ENCODE measurements at places on chromosomes 6 and 20. TPM values are rescaled to one million over a fixed set of nuclear protein-coding genes. Genes with fewer than 3 reads are reported as not detected.

Gene FGD2
- 0.23 TPM for total RNA-seq

Gene GRM1
- total RNA-seq, result not detected

Gene GTSF1L
- not detected for total RNA-seq

Gene TRAPPC3L
- not detected for total RNA-seq

Gene GCM1
- not detected for total RNA-seq

Gene DNMT3B
- 4.7 TPM for total RNA-seq

Gene SSTR4
- not detected for total RNA-seq

Gene KPNA5
- total RNA-seq, result 1.1 TPM

Gene ADGRG6
- 19.3 TPM for total RNA-seq

Gene SIRPB2
- total RNA-seq, result 0.15 TPM

Gene UNC5CL
- 0.62 TPM for total RNA-seq

Gene RNF217
- total RNA-seq, result 8.7 TPM

Gene CYP39A1
- 1.8 TPM for total RNA-seq

Gene BHLHE23
- total RNA-seq, result not detected

Gene RCAN2
- 0.23 TPM for total RNA-seq

Gene DSTN
- 316 TPM for total RNA-seq

Gene CCDC170
- total RNA-seq, result under 0.01 TPM

Gene NR2E1
- not detected for total RNA-seq

Gene BPI
- not detected for total RNA-seq

Gene PPP1R3G
- 0.04 TPM for total RNA-seq

Gene TASP1
- 7.4 TPM for total RNA-seq

Gene NRSN1
- total RNA-seq, result not detected

Gene DNAAF9
- total RNA-seq, result 6.3 TPM

Gene HS3ST5
- not detected for total RNA-seq

Gene RPS6KA2
- 49.3 TPM for total RNA-seq

Gene ZNF133
- total RNA-seq, result 15.4 TPM

Gene MEI4
- not detected for total RNA-seq

Gene FILIP1
- total RNA-seq, result not detected

Gene MATN4
- not detected for total RNA-seq

Gene MLN
- total RNA-seq, result not detected

Gene TULP1
- not detected for total RNA-seq

Gene RUNX2
- 2.1 TPM for total RNA-seq

Gene COL9A1
- total RNA-seq, result not detected

Gene ZC2HC1B
- not detected for total RNA-seq

Gene CST4
- not detected for total RNA-seq

Gene TENT5A
- 1.1 TPM for total RNA-seq

Gene PLCB1
- 0.57 TPM for total RNA-seq

Gene SUMO4
- 0.16 TPM for total RNA-seq

Gene SEC23B
- 66.2 TPM for total RNA-seq

Gene EPB41L2
- total RNA-seq, result 13.5 TPM

Gene GFRAL
- total RNA-seq, result not detected

Gene ANKRD66
- total RNA-seq, result not detected

Gene AIF1
- not detected for total RNA-seq

Gene ARFGEF3
- under 0.01 TPM for total RNA-seq

Gene PXT1
- not detected for total RNA-seq

Gene KHDC1L
- not detected for total RNA-seq

Gene FOXF2
- 0.49 TPM for total RNA-seq
